Gastroesophageal sphincter (tissue), 4 donors: ENCODE measurements at places on chromosomes 3 and 15.
A peak's percentile ranks its signal among the peaks of the same experiment; 100 is the strongest.

- ATAC-seq, result no peak
These were observed 45.4 kb downstream of the ZDHHC19 start for GRCh38 chr3:196165850-196166249.

- no peak for ATAC-seq
These were observed 83.2 kb downstream of the COL8A1 start for GRCh38 chr3:99721633-99722007.

DNA sequence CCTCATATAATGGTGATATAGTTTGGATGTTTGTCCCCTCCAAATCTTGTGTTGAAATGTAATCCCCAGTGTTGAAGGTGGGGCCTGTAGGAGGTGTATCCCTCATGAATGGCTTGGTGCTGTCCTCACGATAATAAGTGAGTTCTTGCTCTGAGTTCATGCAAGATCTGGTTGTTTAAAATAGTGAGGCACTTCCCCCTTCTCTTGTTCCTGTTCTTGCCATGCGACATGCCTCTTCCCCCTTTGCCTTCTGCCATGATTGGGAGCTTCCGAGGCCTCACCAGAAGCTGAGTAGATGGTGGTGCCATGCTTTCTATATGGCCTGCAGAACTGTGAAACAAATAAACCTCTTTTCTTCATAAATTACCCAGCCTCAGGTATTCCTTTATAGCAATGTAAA is 39.2 kb downstream of the REC114 start:
- ATAC-seq, result no peak

DNA sequence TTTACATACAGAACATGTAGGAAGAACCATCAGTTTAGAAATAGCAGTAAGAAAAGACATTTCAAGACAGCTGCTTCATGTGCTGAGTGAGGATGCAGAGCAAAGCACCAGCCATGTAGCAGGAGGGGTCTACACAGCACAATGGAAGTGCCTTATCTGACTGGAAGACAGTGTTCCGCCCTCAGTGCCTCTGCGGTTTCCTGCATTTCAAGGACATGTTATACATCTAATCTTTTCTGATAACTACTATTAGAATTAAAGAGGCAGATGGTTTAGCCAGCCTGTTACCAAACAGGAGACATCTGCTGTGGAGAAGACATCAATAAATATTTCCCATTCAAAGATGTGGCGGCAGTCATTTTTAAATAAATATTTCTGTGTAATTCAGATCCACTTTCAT is 10.6 kb downstream of the LSG1 start:
- ATAC-seq, result no peak

- ATAC-seq, result no peak
These were observed 225.6 kb upstream of the CRBN start for GRCh38 chr3:3405131-3405530.

DNA sequence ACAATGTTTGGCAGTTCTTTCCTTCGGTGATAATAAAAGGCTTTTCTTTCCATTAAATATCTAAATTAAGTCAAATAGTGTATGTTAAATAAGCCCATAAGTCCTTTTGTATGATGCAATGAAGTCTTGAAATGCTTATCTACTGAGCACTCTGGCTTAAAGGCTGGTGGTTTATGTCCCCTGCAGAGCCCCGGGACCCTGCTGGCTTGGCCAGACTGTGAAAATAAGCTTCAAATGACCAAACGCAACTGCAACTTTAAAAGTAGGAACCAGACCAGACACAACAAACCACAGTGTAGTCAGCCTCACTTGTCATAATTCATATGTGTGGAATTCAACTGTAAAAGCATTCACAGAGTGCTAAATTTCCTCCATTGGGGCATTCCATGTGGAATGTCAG is 72.5 kb downstream of the FOXP1 start:
- ATAC-seq, result no peak

- ATAC-seq, result no peak
These were observed 150.5 kb downstream of the LRRK1 start for GRCh38 chr15:101069654-101069973.

DNA sequence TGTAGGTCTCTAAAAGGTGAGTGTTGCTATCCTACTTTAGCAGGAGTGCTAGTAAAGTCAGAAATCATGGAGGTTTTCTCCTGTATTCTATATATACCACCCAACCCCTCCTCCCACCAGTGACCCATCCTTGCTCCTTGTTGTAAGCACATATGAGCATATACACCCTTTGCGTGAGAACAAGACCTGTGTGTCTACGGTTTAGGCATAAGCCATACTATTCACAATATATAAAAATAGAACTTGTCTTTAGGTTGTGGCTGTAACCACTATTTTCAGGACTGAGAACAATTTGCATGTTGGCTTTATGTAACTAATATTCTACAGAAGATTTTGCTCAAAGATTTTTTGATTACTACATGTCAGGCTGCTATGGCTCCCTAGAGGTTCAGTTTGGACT is 59.1 kb upstream of the TOP2B start:
- no peak for ATAC-seq

- ATAC-seq, result no peak
These were observed 83.1 kb upstream of the PLCL2 start for GRCh38 chr3:16801698-16802097.

DNA sequence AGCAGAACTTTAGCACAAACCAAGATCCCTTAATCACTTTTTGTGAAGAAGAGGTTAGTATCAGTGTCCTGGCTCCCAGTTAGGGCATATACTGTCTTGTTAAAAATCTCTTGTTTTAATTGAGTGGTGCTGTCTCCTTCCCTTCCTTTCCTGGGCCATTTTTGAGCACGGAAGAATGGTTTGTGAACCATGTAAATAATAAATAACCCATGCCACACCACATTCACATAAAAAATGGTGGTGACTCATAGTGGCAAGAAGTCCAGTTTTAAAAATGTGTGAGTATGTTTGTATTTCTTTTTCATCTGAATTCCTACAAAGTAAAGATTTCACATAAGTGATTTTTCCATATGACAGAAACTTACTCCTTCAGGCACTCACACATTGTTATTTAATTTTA is 59.1 kb upstream of the SPRED1 start:
- ATAC-seq, result no peak

- peak; percentile 48 for ATAC-seq
These were observed 34.1 kb upstream of the HACD2 start for GRCh38 chr3:123618768-123619484.

DNA sequence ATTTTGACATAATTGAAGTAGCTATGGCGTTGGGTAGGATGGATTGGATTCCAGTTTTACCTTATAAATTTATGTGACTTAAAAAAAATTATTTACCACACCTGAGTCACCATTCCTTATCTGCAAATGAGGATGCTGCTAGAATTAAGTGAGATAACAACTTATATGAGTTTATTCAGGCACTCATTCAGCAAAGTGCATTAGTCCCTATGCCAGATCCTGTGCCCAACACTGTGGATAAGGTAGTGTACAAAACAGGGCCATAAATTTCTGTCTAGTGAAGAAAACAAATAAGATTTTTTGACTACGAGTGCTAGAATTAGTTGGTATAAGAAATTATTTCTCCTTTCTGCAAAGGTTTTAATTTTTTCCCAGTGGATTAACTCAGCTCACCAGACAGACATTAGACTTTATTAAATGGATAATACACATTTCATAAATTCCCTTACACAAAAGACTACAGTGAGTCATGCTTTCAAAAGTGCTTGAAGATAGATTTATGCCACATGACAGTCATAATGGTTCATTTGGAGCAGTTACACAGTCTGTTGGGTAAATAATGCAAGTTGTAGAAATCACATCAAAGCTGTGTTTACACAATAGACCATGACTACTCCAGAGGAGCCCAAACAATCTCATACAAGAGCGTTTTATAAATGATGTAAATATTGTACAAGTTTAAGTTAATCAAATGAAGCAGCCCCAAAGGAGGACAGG is 129.9 kb upstream of the TGFBR2 start:
- ATAC-seq, result no peak

GRCh38 chr3:182248349-182248880 is 536.7 kb downstream of the SOX2 start:
- ATAC-seq, result no peak
